Pulmonary artery endothelial cell (primary cell): ENCODE measurements at places on chromosomes 1 and 21. TPM values are rescaled to one million over a fixed set of nuclear protein-coding genes. Genes with fewer than 3 reads are reported as not detected.

GRCh38 chr1:36239941-36240637 is 15.8 kb downstream of the THRAP3 start:
- DNase-seq: no peak

GRCh38 chr1:153393926-153394325 is 3.1 kb upstream of the S100A8 start:
- DNase-seq: no peak

DNA sequence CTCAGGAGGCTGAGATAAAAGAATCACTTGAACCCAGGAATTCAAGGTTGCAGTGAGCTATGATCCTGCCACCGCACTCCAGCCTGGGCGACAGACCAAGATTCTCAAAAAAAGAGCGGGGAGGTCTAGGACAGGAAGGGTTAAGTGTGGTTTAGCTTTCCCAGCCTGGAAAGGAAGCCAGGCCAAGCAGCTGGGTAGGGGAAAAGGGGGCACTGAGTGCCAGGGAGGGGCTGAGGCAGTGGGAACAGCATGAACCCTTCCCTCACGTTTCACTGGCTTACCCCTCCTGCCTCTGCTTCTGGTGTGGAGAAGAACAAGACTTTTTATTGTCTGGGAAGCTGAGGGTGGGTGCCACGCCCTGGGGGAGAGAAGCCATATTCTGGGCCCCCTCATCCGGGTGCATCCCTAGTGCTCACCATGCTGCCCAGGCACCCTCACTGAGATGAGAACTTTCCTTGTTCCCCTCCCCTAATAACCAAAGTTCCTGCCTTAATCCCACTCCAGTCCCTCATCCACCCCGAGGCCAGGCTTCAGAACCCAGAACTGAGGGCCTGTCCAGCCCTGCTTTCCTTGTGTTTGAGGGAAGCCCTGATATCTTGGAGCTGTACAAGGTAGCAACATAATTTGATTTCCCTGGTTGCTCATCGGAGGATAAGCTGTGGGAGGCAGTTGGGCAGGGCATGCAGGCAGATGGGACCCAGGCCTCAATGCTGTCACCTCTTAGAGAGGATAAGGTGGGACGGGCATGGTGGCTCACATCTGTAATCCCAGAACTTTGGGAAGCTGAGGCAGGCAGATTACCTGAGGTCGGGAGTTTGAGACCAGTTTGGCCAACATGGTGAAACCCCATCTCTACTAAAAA is 2.0 kb upstream of the LMNA start:
- DNase-seq: no peak

ETNK2 gene
- total RNA-seq: 13.5 and 14.2 TPM in 2 replicates

DNA sequence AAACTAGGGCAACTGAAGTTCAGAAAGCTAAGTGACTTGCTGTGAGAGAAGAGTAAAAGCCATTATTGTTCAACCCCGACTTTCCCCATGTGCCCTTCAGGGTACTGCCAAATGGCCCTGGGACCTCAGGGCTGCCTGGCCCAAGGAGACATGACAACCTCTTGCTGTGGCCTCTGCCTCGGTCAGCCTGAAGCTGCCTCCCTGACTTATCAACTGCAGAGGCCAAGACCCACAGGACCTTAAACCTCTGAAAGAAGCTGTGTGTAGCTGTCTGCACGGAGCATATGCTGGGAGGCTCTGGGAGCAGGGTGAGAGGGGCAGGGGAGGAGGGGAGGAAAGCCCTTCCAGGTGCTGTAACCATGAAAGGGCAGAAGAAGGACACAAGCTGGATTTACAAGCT is 35.9 kb downstream of the HMGB4 start:
- no peak for DNase-seq

IFI44L gene
- 3.8 and 4.7 TPM in 2 replicates for total RNA-seq

NBPF12 gene
- 3.9 and 4.4 TPM in 2 replicates for total RNA-seq

DNA sequence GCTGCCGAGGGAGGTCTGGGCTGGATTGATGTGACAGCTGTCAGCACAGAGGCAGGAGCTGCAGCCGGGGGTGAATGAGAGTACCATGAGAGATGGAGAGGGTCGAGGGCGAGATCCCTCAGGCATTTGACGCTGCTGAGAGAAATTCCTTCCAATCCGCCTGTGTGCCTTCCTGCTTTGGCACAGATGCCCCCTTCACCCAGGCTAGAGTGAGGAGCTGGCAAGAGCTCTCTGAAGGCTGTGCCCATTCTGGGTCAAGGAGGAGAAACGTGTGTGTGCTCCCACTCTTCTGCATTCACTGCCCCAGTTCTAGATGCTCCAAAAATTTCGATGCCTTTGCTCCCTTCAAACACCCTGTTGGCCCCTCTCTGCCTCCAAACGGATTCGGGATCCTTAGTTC is 4.8 kb downstream of the ARTN start:
- DNase-seq: no peak

DNA sequence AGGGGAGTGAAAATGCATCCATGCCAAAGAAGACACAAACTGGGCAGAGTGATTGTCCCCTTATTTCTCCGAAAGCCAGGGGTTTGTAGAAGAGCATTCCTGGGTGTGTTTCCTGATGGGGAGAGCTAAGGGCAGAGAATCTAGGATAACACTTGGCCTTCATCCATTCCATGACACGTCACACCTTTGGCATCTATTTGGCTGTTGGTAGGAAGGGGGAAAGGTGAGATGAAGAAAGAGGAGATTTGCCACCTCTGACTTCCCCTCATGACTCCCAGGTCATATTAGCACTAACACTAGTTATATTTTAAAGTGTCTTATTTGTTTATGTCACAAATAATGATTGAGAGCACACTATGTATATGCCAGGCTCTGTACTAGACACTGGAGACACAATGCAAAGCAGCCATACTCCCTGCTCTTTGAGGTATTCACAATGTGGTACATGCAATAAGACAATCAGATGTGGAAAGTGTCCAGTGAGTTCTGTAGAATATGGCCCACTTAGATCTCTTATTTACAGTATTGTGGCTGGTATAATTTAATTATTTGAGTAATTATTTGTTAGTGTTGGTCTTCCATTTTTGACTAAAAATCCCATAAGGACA is 54.5 kb upstream of the GADD45A start:
- no peak for DNase-seq

DNA sequence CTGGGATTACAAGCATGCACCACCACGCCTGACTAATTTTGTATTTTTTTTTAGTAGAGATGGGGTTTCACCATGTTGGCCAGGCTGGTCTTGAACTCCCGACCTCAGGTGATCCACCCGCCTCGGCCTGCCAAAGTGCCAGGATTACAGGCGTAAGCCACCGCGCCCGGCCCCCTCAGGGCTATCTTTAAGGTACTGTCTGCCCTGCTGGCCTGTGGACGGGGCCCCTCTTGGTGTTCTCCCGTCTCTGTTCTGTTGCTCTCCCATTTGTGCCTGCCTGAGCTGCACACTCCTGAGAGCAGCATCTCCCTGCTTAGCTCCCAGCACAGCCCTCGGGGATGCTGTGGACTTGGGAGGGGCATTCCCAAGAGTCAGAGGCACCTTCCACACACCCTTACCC is 13.9 kb downstream of the MYBPH start:
- DNase-seq: no peak

DNA sequence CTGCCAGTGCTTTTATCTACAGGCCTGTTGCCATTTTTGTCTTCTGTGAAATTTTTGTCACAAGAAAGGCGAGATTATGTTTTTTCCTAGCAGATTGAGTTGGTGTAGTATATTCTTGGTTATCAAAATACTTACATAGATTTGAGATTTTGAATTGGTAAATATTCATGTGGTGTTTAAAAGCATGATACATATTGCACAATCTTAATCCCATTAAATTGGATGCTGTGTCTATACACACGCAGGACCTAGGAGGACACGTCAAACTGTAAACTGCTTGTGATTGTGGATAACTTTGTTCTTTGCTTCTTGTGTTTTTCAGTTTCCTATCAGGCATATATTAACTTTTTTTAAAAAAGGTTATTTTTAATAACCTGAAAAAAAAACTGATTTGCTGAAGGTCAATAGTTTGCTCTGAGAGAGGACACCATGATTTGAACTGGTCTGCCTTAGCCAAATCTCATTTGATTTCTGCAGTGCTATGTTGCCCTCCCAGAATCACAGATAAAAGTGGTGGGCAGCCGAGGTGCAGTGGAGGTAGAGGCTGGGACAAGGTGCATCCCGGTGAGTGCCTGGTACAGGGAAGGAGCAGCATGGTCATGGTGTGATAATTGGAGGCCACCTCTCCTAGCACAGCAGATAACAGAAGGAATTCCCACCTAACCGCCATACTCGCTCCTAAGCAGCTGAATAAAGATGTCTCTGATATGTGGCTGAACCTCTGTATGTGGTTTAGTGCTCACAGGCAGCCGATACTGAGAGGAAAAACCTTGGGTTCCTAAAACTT is 76.7 kb downstream of the LRRC8D start:
- DNase-seq: no peak

HMGCL gene
- 33.8 and 35.7 TPM in 2 replicates for total RNA-seq

DNA sequence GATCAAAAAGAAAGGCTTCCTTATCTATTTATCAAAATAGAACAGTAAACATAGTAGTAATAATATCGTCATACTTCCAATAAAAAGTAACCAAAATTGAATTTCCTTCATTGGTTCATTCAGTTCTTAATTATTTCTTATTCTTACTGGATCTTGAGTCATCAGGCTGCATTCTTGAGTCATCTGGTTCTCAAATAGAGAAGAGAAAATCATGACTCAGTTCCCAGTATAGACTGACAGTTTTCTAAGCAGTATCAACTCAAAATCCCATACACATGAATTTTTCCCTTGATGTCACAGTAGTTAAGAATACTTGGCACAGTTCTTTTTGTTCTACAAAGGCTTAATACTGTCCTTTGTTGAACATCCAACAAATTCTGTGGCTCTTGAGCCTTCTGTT is 626.9 kb upstream of the ADGRL4 start:
- DNase-seq: no peak

DNA sequence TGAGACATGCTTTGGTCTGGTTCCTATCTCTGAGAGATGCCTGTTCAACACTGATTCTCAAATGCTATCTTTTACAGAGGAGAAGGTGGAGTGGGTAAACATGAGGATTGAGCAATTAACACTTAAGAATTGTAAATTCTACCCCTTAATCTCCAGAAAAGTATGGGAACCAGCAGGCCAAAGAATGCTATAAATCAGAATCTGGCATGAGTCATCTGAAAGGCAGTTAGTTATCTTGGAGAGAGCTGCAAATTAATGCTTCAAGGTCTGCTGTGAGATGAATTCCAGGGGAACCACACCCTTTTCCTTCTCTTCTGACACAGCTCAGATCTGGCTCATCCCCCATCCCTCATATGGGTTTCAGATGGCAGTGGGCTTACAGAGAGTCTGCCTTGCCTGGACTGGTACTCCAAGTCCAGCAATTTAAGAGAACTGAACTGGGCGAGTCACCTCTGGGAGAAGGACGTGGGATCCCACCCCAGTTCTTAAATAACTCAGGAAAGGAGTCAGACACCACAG is 5.2 kb downstream of the S100A10 start:
- DNase-seq: no peak

EIF4G3 gene
- total RNA-seq: 30.7 and 35.5 TPM in 2 replicates

MAP1LC3C gene
- 0.07 and 0.11 TPM in 2 replicates for total RNA-seq

VHLL gene
- total RNA-seq: 0.13 TPM in 1 of 2 replicates, not detected in the other

DNA sequence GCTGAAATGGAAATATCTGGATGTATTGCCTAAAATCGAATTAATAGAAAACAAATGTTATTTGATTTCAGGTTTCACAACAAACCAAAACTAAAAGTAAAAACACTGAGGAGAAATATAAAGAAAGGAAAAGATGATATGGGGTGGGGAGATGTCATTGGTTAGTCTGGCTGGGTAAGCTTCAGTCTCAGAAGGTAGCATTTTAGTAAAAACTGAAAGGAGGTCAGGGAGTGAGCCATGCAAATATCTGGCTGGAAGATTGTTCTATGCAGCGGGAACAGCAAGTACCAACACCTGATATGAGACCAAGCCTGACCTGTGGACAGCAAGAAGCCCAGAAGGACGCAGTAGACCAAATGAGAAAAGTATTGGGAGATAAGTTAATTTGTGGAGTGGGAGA is 264.6 kb downstream of the LRRC40 start:
- no peak for DNase-seq

GRCh38 chr1:42144711-42145388 is 8.4 kb upstream of the GUCA2B start:
- no peak for DNase-seq

- no peak for DNase-seq
These were observed 57.6 kb upstream of the TMPRSS2 start for GRCh38 chr21:41565550-41565949.

DNA sequence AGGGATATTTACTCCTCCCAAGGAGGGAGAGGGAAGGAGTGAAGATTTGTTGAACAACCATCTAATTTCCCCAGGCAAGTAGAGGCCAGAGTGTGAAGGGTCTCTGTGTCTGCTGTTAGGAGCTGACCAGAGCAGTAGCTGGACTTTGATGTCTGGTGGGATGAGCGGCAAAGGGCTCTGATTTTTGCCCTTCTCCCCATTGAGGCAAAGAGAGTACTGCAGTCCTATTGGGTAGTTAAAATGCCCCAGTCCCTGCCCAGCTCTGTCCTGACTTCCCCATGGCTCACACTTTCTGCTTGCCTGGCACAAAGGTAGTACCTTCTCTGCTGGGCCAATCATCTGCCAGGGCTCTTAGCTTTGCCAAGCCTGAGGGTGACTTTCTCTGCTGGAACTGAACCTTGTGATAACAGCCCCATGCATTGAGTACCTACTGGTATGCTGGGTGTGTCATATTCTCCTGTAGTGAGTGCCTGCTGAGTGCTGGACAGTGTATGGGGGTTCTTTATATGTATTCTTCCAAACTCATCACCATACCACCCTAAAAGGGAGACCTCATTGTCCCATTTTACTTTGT is 64.0 kb upstream of the SELENON start:
- no peak for DNase-seq

DNA sequence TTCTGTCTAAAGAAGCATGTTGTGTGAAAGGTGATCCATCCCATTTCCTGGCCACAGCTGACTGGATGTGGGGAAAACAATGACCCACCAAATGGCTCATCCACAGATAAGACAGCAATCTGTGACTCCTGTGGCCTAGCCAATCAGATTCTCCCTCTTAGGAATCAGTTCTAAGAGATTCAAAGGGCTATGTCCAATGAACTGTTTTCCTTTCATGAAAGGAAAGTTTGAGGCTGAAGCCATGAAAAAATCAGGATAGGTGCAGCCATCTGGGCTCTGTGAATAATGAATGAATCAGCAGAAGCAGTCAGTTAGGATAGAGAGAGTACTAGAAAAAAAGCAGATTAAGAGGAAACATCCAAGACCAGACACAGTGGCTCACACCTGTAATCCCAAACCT is 164.7 kb downstream of the NRIP1 start:
- DNase-seq: no peak

GCSAML gene
- not detected in 2 replicates for total RNA-seq
